Cortex of kidney (tissue), 1 donor: ENCODE measurements at places on chromosomes 6 and 20.

DNA sequence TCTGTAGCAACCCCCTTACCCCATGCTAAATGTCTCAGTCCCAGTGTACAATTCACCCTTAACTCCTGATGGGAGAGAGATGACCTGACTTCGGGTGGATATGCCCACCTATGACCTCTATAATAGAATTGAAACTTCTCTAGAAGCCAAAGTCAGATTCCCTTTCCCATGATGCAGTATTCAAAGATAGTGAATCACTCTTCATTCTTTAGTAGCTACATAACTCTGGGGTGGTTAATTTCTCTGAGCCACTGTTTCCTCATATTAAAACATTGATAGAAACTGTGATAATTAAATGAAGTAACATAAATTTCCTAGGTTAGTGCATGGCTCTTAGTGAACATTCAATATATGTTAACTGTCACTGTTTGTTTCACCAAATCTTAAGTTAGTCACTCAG is 500.4 kb downstream of the COL12A1 start:
- DNase-seq: no peak

- no peak for DNase-seq
Observed at GRCh38 chr20:36435592-36436541, 105.5 kb upstream of the MYL9 start.

DNA sequence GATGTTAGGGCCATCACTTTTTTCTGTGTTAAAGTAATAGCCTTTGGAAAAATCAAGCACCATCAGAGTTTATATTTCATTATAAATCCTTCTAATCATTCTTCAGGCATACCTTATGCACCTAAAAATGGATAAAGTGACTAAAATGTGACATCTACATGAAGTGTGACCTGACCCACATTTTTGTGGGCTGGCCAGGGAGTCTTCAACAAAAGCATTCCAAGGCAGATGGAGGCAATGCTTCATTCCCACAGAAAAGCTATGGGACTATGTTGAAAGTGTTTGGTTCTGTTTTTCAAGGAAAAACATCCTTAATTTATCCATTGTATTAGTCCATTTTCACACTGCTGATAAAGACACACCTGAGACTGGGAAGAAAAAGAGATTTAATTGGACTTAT is 58.8 kb upstream of the LTV1 start:
- no peak for DNase-seq

DNA sequence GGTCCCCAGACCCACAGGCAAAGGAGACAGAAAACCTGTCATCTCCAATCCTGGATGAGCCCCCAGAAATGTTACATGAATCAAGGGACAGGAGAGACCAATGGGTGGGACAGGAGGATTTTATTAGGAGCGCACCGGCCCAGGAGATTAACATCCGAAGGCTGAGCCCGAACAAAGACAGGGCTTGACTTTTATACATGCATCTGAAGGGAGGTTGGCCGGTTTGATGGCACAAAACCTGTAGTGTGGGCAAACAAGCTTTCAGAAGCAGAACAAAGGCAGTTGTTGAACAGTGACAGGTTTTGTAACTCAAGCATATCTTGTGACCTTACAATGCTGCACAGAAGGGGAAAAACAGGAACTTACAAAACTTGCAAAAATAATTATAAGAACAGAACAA is 83.9 kb upstream of the GPR6 start:
- no peak for DNase-seq

DNA sequence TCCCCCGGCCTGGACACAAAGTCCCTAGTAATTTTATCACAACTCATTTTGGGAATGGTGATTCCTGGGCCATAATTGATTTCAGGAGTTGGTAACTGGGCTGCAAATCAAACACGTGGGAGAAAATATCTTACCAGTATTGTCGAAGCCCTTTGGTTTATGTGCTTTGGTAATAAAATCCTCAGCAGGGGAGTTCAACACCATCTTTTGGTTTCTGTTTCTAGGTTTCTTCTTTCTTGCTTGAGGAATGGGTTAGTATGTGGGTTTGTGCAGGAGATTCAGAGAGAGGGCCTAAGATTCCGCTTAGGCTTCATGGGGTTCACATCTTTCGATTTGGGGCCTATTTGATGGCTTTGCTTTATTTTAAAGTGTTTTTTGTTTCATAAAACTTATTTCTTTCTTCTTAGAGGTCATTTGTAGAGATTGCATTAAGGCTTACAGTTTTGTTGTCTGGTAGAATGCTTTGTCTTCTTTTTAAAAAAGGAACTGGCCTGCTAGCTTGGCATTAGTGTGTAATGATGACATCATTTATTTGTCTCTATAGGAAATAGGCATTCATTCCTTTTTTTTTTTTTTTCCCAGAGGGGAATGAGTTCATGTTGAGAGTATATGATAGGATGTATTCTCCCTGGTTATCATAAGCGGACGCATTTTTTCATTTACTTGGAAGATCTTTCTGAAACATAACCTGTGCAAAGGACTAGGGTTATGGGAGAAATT is 45.8 kb downstream of the CYP24A1 start:
- no peak for DNase-seq

GRCh38 chr20:20457392-20458126 is 89.7 kb downstream of the INSM1 start:
- DNase-seq: no peak

DNA sequence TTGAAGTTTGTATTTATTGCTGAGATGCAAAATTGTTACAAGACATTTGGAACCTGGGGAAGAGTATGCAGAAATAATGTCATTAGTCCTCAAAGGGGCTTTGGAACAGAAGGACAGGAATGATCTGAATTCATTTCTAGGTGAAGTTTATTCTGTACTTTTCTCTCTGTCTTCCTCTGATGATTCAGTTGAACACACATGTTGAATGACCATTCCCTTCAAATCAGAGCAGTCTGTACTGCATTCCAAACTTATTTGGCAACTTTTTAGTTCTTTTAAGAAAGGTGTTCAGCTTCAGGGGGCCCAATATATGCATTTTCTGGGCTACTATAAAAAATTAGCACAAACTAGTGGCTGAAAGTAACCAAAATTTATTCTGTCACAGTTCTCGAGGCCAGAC is 213.9 kb upstream of the LAMP5 start:
- no peak for DNase-seq

- no peak for DNase-seq
Observed at GRCh38 chr6:15621203-15622044, 41.4 kb downstream of the DTNBP1 start.

DNA sequence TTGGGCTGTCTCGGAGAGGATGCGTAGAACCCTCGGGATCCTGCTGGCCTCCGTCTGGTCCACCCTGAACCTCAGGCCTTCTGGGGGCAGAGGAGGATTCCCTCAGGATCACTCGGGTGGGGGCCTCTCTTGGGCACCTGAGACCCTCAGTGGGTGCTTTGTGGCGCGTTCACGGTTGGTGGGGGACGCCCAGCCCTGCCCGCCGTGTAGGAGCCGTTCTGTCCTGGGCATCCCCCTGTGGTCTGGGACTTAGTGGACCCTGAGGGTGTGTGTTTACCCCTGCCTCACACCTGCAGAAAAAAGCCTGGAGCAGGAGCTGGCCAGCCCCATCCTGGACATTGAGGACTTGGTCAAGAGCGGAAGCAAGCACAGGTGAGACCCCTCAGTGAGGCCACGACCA is 7.6 kb downstream of the RTEL1 start:
- DNase-seq: no peak

GRCh38 chr6:80636689-80637088 is 530.2 kb downstream of the BCKDHB start:
- no peak for DNase-seq

GRCh38 chr6:13012296-13012695 is 295.7 kb downstream of the PHACTR1 start:
- no peak for DNase-seq

- no peak for DNase-seq
Observed at GRCh38 chr6:123402052-123402451, 234.7 kb downstream of the TRDN start.

DNA sequence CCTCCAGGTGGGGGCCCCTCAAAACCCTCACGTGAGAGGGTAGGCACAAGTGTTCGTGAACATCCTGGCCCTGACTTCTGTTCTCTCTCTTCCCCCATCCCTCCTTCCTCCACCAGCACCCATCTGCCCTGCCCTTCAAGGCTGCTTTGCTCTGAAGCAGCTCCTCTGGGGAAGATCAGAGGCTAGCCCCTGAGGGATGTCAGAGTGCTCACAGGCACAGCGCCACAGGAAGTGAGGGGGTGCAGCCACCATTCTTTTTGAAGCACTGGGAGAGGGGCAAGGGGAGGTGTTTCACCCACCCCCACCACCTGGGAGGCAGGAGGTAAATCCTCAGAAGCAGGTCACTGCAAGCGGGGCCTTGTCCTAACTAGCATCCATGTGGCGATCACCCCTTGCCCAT is 11.4 kb downstream of the MOCS1 start:
- DNase-seq: no peak

DNA sequence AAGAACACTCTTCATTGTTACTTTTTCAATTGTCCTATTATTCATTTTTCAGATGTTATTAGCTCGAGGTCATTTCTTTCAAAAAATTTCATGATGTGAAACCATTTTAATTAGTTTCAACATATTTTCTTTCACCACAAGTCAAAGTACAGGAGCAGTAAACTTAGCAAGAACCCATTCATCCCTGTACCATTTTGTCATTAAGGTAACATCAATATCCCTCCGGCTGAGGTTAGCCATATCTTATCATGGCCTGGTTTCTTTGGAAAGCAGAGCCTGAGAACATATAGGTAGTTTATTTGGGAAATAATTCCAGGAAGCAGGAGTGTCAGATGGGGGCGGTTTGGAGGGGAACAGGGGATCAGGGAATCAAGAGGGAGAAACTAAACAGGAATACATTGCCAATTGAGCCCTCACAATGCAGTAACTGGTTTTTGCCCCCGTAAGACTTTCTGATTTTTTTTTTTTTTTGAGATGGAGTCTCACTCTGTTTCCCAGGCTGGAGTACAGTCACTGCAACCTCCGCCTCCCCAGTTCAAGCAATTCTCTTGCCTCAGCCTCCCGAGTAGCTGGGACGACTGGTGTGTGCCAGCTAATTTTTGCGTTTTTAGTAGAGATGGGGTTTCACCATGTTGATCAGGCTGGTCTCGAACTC is 83.7 kb downstream of the MKKS start:
- no peak for DNase-seq

DNA sequence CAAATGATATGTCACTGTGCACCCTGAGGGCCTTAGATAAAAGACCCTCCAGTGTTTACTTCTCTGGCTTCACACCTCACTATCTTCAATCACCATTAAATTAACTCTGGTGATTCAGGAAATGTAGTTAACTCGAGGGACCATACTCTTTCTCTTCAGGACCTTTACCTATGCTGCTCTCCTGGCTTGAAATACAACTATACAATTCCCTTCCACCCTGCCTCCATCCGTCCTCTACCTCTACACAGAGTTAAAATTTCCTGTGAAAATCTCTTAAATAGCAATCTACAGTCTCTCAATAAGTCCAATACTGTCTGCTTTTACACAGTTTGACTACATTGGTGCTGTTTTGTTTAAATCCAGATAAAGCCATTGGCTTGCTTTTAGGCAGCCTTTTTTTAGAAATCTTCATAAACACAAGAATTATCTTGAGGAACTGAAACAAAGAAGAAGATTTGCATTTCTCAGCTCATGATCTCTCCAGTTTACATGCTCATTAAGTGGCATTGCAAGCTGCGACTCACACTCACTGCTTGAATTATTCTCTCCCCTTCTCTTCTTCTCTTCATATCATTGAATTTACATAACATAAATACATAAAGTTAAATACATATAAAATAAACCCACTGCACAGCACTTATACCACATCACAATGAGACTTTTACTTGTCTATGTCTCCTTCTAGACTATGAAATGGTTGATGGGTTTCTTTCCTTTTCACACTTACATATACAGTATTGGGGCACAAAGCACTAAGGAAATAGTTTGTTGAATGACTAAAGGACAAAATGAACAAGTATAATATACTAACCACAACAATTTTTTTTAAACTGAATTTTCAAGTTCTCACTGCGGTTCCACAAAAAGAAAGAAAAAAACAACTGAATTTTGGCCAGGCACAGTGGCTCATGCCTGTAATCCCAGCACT is 239.0 kb upstream of the KCNQ5 start:
- no peak for DNase-seq

DNA sequence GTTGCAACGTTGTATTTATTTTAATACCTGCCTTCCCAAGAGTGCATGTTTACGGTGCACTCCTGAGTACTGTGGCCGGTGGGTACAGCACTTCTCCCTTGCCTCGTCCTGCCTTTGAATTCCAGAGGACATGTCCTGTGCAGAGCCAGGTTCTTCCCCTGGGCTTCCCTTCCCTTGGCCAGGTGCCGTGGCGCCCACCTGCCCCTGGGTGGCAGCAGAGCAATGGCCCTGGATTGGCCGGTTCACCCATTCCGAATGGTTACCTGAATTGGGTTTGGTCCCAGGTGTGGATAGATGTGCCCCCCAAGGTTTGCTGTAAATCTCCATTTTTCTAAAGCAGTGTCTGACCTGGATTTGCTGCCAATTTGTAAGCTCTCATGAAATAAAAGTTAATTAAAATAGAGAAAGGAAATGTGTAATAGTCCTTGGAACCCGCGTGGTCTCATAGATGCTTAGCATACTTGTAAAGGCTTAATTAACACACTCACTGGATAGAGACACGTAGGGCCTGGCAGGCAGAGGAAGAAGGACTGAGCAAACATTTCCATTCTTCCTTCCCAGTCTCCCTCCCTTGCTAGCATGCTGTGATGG is 40.6 kb downstream of the DTD1 start:
- DNase-seq: no peak

- no peak for DNase-seq
Observed at GRCh38 chr6:30912746-30913520, 1.1 kb upstream of the VARS2 start.

- DNase-seq: no peak
Observed at GRCh38 chr6:48027704-48028435, 83.1 kb downstream of the PTCHD4 start.

- DNase-seq: no peak
Observed at GRCh38 chr20:62252342-62252966, 14.1 kb downstream of the OSBPL2 start.

DNA sequence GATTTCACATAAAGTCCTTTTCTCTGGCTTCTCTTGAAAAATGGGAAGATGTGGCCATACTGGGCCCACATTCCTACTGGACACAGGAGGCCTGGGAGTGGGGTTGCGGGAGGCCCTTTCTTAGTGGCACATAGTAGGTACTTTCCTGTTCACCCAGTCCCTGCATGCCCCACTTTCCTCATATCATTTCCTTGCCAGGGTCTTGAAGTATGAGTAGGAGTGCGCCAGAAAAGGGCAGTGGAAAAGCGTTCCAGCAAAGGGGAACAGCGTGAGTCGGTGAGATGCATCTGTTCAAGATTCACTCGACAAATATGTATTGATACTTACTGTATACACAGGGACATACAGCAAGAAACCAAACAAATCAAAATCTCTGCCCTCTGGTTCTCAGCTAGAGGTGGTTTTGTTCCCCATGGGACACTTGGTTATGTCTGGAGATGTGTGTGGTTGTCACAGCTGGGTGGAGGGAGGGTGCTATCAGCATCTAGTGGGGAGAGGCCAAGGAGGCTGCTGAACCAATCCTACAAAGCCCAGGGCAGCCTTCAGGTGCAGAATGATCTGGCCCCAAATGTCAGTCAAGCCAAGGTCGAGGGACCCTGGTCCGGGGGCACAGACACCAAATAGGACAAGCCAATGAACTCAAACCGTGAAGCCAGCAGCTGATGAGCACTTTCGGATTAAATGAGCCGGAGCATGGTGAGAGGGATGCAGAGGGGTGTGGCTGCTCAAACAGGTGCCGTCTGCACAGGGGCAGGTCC is 151.4 kb downstream of the CEBPB start:
- DNase-seq: no peak

- DNase-seq: no peak
Observed at GRCh38 chr6:144632266-144632665, 347.1 kb downstream of the UTRN start.
